ENCODE measurements at places on chromosomes 1 and 21. TPM values are rescaled to one million over a fixed set of nuclear protein-coding genes. Genes with fewer than 3 reads are reported as not detected.

GRCh38 chr1:241600496-241600901, 39.7 kb downstream of the CHML start:
- no peak for DNase-seq
- H3K36me3 ChIP-seq = peaks cover 9% of the 10 kb centered on the region
- H3K27ac ChIP-seq = no peak overlapping the region
- H3K4me1 ChIP-seq = no peaks in the 10 kb centered on the region

GRCh38 chr21:28489162-28489561, 503.5 kb downstream of the LTN1 start:
- no peaks in the 10 kb centered on the region for H3K36me3 ChIP-seq
- no peaks in the 10 kb centered on the region for H3K27me3 ChIP-seq
- DNase-seq = no peak
- H3K27ac ChIP-seq = no peak overlapping the region
- no peak overlapping the region for H3K4me3 ChIP-seq
- peaks cover 9% of the 10 kb centered on the region for H3K4me1 ChIP-seq

GRCh38 chr1:202791077-202791747, 17.0 kb downstream of the KDM5B start:
- 0 out of 2 replicates have a peak overlapping the region, but pooled peaks have one; percentile 26 for H3K27ac ChIP-seq
- no peak for DNase-seq
- no peaks in the 10 kb centered on the region for H3K27me3 ChIP-seq
- no peak overlapping the region for H3K4me3 ChIP-seq

DNA sequence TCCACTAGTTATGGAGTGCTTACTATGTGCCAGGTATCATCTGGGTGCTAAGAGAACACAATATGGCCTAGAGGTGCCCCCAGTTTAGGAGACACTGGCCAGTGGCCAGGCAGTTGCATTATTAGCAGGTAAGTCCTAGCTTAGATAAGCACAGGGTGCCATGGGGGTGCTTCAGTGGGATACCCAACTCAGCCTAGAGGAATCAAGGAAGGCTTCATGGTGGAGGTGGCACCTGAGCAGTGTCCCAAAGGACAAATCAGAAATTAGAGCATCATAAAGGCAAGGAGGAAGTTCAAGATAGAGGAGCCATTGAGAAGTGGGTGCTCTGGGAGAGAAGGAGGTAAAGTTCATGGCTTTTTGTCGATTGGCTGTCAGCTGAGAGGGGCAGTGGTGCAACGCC, 31.9 kb upstream of the PKP1 start:
- no peaks in the 10 kb centered on the region for H3K4me1 ChIP-seq
- no peak for DNase-seq
- peaks cover 1% of the 10 kb centered on the region for H3K27me3 ChIP-seq
- no peak overlapping the region for H3K4me3 ChIP-seq
- no peak overlapping the region for H3K27ac ChIP-seq

- H3K36me3 ChIP-seq = no peaks in the 10 kb centered on the region
- H3K4me3 ChIP-seq = no peak overlapping the region
- peaks cover 4% of the 10 kb centered on the region for H3K4me1 ChIP-seq
- H3K27me3 ChIP-seq = no peaks in the 10 kb centered on the region
- no peak overlapping the region for H3K27ac ChIP-seq
These were observed 33.3 kb downstream of the HMGB4 start for GRCh38 chr1:33897092-33897725.

DNA sequence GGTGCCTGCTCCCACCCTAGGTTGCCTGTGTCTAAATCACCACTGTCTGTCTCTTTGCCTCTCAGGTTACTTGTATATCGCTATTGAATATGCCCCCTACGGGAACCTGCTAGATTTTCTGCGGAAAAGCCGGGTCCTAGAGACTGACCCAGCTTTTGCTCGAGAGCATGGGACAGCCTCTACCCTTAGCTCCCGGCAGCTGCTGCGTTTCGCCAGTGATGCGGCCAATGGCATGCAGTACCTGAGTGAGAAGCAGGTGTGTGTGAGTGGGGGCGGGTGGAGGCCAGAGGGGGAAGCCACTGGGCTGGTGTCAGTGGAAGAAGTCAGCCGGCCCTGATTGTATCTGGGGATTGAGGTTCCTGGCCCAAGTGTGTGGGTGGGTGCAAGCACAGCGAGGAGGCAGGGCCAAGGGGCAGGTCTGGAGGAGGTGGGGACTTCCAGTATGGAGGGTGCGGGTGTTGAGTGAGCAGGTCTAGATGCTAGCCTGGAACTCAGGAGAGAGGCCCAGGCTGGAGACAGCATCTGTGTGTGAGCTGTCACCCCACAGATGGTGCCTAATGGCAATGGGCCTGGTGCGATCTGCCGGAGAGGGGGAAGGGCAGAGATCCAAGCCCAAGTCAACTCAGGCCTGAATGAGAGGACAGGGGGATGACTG, 17.2 kb downstream of the TIE1 start:
- H3K4me3 ChIP-seq = no peak overlapping the region
- peak overlapping the region; percentile 50 for H3K27ac ChIP-seq
- no peak for DNase-seq
- no peaks in the 10 kb centered on the region for H3K36me3 ChIP-seq
- H3K27me3 ChIP-seq = no peaks in the 10 kb centered on the region

DNA sequence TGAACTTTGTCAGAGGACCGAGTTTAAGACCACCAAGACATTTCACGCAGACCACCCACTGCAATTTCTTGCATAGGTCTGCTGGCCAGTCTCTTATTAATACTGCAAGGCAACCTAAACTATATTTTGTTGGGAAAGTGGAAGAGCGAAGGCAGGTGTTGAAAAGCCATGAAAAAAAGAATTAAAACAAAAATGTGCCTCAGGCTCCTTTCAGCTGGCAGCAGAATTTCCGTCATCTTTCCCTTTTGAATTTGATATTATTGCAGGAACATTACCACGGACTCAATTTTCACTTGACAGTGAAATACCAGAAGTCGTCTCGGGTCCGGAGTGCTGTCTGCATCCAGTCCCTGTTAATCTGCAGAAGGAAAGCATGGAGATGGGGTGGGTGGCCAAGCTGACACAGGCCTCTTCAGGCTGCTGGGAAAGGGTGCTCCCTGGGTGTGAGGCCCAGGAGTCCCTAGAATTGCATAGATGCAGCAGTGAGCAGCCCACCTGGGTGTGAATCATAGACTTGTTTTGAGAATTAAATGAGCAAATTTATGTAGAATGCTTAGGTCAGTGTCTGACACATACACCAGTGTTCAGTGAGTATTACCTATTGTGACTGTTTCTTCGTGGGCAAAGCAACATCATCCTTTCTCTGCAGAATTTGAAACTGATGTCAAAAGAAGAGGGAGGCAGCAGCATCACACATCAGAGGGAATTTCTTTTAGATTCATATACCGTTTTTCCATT, 150.7 kb downstream of the PBX1 start:
- peaks cover 3% of the 10 kb centered on the region for H3K36me3 ChIP-seq
- no peak for DNase-seq
- no peaks in the 10 kb centered on the region for H3K27me3 ChIP-seq
- H3K4me1 ChIP-seq = peaks cover 69% of the 10 kb centered on the region

GRCh38 chr1:34911465-34911864, 18.0 kb downstream of the DLGAP3 start:
- DNase-seq = no peak
- no peak overlapping the region for H3K4me3 ChIP-seq
- no peaks in the 10 kb centered on the region for H3K36me3 ChIP-seq
- H3K27ac ChIP-seq = no peak overlapping the region
- peaks cover 4% of the 10 kb centered on the region for H3K27me3 ChIP-seq

DNA sequence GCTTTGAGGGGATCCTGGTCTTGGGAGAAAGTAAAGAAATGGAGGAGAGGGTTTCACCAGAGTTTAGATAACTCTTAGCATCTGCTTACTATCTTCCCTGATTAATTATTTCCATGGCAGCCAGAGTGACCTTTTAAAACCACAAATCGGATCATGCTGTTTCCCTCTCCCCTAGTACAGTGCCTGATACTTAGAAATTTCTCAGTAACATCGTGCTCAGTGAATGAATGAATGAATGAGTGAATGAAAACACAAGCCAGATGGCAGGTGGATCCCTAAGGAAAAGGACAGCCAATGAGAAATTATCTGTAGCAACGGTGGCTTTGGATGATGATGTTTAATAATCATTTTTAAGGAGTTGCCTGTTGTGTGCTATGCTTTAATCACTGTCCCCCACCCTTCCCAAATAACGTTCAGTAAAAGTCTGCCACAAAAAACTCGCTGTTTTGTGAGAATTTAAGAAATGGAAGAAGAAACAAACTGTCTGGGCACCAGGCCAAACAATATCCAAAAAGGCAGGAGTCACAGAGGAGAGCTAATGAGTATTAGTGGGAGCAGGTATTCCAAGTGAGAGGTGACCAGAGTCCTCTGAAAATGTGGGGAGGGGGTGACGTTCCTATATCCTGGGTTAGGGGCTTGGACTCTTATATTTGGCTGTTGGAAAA, 737 bp upstream of the SMAP2 start:
- no peak for DNase-seq
- peaks cover 15% of the 10 kb centered on the region for H3K4me1 ChIP-seq
- H3K36me3 ChIP-seq = no peaks in the 10 kb centered on the region
- H3K27me3 ChIP-seq = peaks cover 13% of the 10 kb centered on the region
- peak overlapping the region; percentile 89 for H3K4me3 ChIP-seq

GRCh38 chr1:205570173-205570501, 61.7 kb downstream of the ELK4 start:
- H3K4me3 ChIP-seq = peak overlapping the region; percentile 52
- no peak overlapping the region for H3K27ac ChIP-seq
- peaks cover 8% of the 10 kb centered on the region for H3K4me1 ChIP-seq
- H3K36me3 ChIP-seq = no peaks in the 10 kb centered on the region
- no peak for DNase-seq

GRCh38 chr1:213697192-213697802, 290.5 kb upstream of the PROX1 start:
- H3K27me3 ChIP-seq = no peaks in the 10 kb centered on the region
- DNase-seq = no peak
- no peak overlapping the region for H3K27ac ChIP-seq
- no peaks in the 10 kb centered on the region for H3K36me3 ChIP-seq
- H3K4me3 ChIP-seq = no peak overlapping the region
- H3K4me1 ChIP-seq = no peaks in the 10 kb centered on the region

DNA sequence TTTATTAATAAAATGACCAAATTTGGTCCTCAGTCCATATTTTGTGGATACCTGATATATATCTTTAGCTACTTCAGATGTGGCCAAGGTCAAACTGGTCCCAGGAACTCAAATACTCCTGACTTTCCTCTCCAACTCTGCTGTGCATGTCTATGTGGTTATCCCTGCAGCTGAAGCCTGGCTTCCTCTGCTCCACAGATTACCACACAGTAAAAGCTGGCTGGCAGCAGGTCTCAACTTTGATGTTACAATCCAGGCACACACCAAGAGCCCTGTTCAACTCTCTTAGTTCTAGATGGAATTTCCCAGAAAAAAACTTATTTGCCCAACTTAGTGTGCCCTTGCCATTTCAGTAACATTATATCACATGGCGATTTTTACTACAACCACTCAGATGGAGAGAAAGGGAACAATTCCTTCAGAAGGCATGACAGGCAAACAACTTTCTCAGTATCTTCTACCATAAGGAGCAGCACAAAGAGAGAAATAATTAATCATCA, 479.5 kb downstream of the PLPP3 start:
- DNase-seq = no peak
- no peaks in the 10 kb centered on the region for H3K4me1 ChIP-seq
- peaks cover 9% of the 10 kb centered on the region for H3K36me3 ChIP-seq
- no peaks in the 10 kb centered on the region for H3K27me3 ChIP-seq
- H3K4me3 ChIP-seq = no peak overlapping the region
- H3K27ac ChIP-seq = no peak overlapping the region

- H3K27me3 ChIP-seq = no peaks in the 10 kb centered on the region
- no peak overlapping the region for H3K4me3 ChIP-seq
- H3K27ac ChIP-seq = peak overlapping the region; percentile 45
- no peak for DNase-seq
- H3K36me3 ChIP-seq = peaks cover 66% of the 10 kb centered on the region
- H3K4me1 ChIP-seq = peaks cover 23% of the 10 kb centered on the region
These were observed 3.8 kb downstream of the STMN1 start for GRCh38 chr1:25902462-25902861.

- peaks cover 18% of the 10 kb centered on the region for H3K4me1 ChIP-seq
- peak overlapping the region; percentile 67 for H3K4me3 ChIP-seq
- no peaks in the 10 kb centered on the region for H3K27me3 ChIP-seq
- H3K27ac ChIP-seq = no peak overlapping the region
- DNase-seq = no peak
These were observed 299 bp downstream of the DIP2A start for GRCh38 chr21:46459024-46459355.

GRCh38 chr21:26443867-26444266, 129.2 kb downstream of the CYYR1 start:
- H3K36me3 ChIP-seq = peaks cover 15% of the 10 kb centered on the region
- H3K27ac ChIP-seq = no peak overlapping the region
- H3K4me3 ChIP-seq = no peak overlapping the region
- no peak for DNase-seq

GRCh38 chr1:236144446-236145150, 2.3 kb downstream of the GPR137B start:
- no peak for DNase-seq
- H3K36me3 ChIP-seq = no peaks in the 10 kb centered on the region
- peaks cover 44% of the 10 kb centered on the region for H3K27me3 ChIP-seq
- peaks cover 27% of the 10 kb centered on the region for H3K4me1 ChIP-seq
- H3K4me3 ChIP-seq = peak overlapping the region; percentile 94
- no peak overlapping the region for H3K27ac ChIP-seq

DNA sequence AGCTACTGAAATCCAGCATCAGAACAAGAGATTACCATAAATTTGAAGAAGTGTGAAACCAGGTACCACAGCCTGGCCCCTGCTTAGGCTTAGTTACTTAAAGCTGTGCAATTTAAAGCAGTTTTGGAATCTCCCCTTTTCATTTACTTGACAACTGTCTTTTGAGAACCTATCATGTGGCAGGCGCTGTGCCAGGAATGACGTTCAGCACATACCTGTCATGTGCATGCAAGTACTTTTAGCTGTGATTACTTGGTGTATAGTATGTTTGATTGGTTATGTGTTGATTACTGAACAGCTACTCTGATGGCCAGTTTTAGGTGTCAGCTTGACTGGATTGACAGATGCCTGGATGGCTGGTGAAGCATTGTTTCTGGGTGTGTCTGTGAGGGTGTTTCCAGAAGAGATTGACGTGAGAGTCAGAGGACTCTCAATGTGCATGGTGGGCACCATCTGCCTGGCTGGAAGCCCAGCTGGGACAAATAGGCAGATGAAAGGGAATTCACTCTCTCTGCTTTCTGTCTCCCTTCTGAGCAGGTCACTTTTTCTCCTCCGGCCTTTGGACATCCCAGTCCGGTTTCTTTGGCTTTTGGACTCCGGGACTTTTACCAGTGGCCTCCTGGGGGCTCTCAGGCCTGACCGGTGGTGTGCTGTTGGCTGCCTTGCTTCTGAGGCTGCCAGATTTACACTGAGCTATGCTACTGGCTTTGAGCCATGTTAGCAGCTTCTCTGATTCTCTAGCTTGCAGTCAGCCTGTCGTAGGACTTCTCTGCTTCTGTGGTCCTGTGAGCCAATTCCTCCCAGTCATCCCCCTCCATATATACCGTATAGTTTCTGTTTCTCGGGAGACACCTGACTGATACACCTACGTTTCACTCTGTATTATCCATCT, 178.0 kb downstream of the RYR2 start:
- no peak overlapping the region for H3K4me3 ChIP-seq
- no peak for DNase-seq
- H3K36me3 ChIP-seq = no peaks in the 10 kb centered on the region
- no peaks in the 10 kb centered on the region for H3K4me1 ChIP-seq
- no peaks in the 10 kb centered on the region for H3K27me3 ChIP-seq

IGSF21 gene
- total RNA-seq = 28.0 TPM

RPS6KC1 gene
- 15.8 TPM for total RNA-seq

TNFSF4 gene
- 0.48 TPM for total RNA-seq

MYCL gene
- total RNA-seq = 32.2 TPM

GNG4 gene
- total RNA-seq = 40.8 TPM

SLC2A5 gene
- 0.04 TPM for total RNA-seq

TOR3A gene
- total RNA-seq = 17.2 TPM

CTSS gene
- total RNA-seq = 0.71 TPM

All from WTC11 (cell line).